IMR-90 (cell line): ENCODE measurements at places on chromosomes 7 and 10. TPM values are rescaled to one million over a fixed set of nuclear protein-coding genes. Genes with fewer than 3 reads are reported as not detected.

DNA sequence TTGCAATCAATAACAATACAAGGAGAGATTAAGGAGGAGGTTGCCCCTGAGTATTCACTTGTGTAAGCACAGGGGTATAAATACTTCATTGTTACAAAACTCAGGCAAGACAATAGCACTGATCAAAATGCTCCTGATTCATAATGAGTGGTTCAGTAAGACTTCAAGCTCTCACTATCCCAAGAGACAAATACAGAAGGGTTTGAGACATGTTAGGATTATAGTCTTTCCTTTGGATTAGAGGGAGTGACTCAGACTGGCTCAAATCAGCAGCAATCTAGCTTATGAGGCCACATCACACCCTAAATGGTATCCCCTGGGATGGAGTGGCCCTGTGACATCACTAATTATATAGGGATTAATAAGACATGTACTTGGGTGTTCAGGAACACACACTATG lies 167.2 kb upstream of the HGF start:
- no peaks in the 10 kb centered on the region for H3K27me3 ChIP-seq
- no peaks in the 10 kb centered on the region for H3K4me1 ChIP-seq
- no peaks in the 10 kb centered on the region for H3K36me3 ChIP-seq

Gene SPDYE1
- not detected in 2 replicates for total RNA-seq

Gene ATRNL1
- 0.18 and 0.56 TPM in 2 replicates for total RNA-seq

GRCh38 chr10:32239769-32240168 lies 107.2 kb downstream of the EPC1 start:
- H3K36me3 ChIP-seq = no peaks in the 10 kb centered on the region
- H3K27ac ChIP-seq = no peak overlapping the region
- no peak overlapping the region for H3K4me3 ChIP-seq
- no peaks in the 10 kb centered on the region for H3K4me1 ChIP-seq
- no peaks in the 10 kb centered on the region; the same call in 1 of the 2 replicates for H3K27me3 ChIP-seq

Gene ERCC6
- 14.9 and 18.1 TPM in 2 replicates for total RNA-seq

Gene CLEC5A
- total RNA-seq = not detected in 2 replicates

DNA sequence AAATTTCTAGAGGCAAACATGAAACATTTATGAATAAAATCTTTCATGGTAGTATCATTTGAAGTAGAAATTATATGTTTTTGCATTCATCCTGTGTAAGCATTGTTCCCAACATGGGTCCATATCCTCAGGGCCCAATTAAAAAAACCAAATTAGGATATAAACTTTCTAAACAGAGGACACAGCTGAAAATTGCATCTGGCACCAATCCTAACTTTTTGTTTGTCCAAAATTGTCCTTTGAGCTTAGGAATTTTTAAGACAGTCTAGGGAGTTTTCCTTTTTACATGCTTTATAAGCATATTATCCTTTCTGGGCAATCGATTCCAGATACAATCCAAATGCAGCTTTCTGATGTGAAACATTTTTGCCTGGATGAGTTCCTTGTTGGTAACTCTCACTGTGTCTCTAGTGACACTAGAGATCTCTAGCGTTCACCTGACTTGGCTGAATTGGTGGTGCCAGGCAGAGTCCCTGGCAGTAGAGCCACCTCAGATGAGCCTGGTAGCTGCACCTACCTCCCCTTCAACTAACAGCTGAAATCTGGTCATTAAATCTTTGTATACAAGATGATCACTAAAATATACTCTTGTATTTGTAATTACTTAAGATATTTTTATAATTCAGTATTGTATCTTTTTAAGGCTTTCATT lies 137.6 kb upstream of the SAMD8 start:
- no peak overlapping the region for H3K27ac ChIP-seq
- no peaks in the 10 kb centered on the region for H3K4me1 ChIP-seq
- H3K27me3 ChIP-seq = no peaks in the 10 kb centered on the region
- no peak for DNase-seq
- no peak overlapping the region for H3K4me3 ChIP-seq

Gene NUTM2B
- total RNA-seq = under 0.01 and 0.18 TPM in 2 replicates
